Breast epithelium (tissue), 4 donors: ENCODE measurements at places on chromosomes 5 and 9. TPM values are rescaled to one million over a fixed set of nuclear protein-coding genes. Genes with fewer than 3 reads are reported as not detected.
A peak's percentile ranks its signal among the peaks of the same experiment; 100 is the strongest.

GRCh38 chr5:167773668-167774301 is 517.7 kb upstream of the WWC1 start:
- no peak for DNase-seq
- no peak overlapping the region for H3K4me3 ChIP-seq
- no peaks in the 10 kb centered on the region for H3K36me3 ChIP-seq
- no peaks in the 10 kb centered on the region for H3K27me3 ChIP-seq
- H3K4me1 ChIP-seq: no peaks in the 10 kb centered on the region

DNA sequence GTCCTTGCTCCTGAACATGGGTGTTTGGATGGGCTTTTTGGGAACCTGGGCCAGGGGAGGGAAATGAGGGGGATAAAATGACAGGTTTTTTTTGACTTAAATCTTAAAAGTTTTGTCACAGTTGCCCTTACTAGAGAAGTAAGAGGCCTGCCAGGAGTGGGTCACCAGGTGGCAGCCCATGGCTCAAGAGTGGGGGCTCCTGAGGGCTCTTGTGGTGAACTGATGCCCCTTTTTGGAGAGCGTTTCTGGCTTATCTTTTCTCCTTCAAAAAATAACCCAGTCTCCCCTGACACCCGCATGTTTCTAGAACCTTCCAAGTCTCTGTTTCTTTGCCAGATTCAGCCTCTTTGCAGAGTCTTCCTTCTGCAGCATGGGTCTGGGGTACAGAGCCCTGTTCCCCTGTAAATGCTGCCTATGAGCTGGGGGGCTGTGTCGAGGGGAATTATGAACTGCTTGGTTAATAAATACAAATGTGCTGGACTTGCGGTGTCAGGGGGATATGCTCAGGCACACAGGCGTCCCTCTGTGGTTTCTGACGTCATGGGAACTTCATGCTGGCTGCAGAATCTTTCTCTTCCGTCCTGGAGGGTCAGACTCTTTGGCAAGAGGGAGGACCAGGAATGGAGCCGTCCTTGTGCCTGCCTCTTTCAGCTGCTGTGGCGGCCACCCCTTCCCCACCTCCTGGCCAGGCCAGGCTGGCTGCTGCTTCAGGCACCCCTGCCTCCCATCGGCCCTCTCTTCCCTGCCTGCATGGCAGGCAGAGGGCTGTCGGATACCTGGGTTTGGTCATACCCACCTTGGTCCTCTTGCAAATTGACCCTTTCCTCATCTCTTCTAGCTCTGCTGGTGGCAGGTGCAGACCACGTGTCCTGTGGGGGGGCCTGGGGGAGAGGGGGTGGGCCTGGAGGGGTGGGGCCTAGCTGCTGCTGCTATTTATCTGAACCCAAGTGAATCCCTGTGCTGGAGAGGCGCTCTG is 30.1 kb downstream of the PTPA start:
- H3K27ac ChIP-seq: peak overlapping the region; percentile 98
- H3K4me3 ChIP-seq: peak overlapping the region; percentile 59
- no peak for DNase-seq
- no peaks in the 10 kb centered on the region for H3K27me3 ChIP-seq
- H3K4me1 ChIP-seq: peaks cover 38% of the 10 kb centered on the region

DNA sequence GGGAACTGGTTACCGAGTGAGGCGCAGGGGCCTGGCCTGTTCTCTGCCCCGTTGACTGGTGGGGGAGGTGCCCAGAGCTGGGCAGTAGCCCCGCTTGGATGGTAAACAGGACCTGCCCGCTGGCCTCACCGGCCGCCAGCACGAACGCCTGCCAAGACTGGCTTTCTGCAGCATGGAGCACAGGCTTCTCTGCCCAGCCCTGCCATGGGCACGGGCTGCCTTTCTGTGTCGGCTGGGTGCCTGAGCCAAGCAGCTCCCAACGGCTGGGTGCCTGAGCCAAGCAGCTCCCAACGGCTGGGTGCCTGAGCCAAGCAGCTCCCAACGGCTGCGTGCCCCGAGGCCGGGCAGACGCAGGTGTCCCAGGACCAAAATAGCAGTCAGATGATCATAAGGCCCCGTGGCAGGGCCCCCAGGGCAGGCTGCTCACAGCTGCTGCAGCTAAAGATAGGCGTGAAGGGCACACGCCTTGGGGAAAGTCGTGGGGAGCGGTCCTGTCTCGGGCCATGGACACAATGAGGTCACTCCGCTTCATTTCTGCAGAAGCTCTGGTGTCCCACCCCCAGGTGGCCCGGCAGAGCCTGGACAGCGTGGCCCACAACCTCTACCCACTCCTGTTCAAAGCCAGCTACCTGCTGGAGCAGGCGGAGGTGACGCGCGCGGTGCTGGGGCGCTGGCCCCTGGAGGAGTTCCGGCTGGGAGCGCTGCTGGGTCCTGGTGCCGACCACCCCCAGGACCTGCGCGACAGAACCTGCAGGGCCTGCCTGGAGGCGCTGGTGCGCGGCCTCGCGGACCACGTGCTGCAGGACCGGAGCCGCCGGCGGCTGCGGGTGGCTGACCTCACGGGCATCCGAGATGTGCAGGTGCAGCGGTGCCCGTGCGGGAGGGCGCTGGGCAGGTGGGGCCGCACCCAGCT is at the start of gene LRRC14B:
TSS of gene LRRC14B (plus strand) at position 460 of the 913 bp plus-strand sequence. CDS start at position 504, 44 bp downstream.
- H3K27me3 ChIP-seq: no peaks in the 10 kb centered on the region
- peak within 1 kb of the TSS; percentile 60 for H3K4me3 ChIP-seq

The UHRF2 gene
- total RNA-seq: 95.6 TPM

DNA sequence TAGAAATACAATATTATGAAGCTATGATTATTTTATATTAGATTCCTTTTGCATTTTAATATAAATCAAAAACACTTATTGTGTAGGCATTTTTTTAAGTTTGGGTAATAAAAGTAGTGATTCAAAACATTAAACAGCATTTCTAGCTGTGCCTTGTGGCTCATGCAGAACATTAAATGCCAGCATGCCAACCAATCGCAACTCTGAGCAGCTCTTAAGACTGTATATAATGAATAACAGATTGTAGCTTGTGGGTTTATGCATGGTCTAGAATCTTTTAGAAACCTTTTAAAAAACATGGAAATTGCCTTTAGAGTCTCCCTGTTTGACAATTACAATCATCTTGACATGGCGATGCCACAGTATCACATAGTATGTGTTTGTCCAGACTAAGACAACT is 903.8 kb downstream of the EFNA5 start:
- H3K4me3 ChIP-seq: no peak overlapping the region
- no peaks in the 10 kb centered on the region for H3K27me3 ChIP-seq
- no peak for DNase-seq
- H3K4me1 ChIP-seq: no peaks in the 10 kb centered on the region

DNA sequence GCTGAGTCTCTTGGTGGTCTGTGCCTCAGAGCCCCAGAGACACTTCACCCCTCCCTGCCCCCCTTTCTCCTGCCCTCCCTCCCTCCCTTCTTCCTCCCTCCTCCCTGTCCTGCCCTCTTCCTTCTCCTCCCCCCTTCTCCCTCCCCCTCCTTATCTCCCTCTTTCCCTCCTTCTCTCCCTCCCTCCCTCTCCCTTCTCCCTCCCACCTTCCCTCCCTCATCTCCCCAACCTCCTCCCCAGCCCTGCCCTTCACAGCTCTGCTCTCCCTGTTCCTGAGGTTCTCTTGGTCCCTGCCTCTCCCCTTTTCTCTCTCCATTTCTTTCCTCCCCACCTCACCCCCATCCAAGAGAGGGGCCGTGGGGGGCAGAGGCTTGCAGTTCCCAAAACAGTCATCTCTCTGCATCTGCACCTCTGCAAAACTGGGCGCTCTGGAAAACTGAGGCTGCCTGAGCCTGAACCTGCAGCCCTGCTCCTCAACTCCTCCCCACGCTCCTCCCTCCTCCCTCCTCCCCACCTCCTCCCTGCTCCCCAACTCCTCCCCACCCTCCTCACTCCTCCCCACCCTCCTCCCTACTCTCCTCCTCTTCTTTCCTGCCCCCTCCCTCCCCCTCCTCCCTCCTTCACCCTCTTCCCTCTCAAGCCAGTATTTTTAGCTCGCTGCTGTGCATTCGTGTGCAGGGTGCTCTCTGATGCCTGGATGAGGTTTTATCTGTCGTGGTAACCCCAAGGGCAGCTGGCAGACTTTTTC is 219.1 kb downstream of the C9orf50 start:
- DNase-seq: no peak
- H3K4me3 ChIP-seq: no peak overlapping the region
- H3K4me1 ChIP-seq: no peaks in the 10 kb centered on the region
- H3K27ac ChIP-seq: peak overlapping the region; percentile 85
- no peaks in the 10 kb centered on the region for H3K27me3 ChIP-seq

DNA sequence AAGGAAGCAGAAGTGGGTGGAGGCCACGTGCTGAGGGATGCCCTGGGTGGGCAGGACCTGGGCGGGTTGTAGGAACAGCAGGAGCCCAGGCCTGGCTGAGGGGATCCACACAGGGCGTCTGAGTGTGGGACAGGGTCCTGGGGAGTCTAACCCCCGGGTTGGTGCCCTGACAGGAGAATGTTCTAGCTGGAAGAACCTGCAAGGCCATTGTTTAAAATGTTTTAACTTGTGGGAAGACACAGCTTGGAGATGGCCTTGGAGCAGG is 33.9 kb upstream of the SUSD3 start:
- DNase-seq: no peak
- no peaks in the 10 kb centered on the region for H3K36me3 ChIP-seq
- H3K27ac ChIP-seq: no peak overlapping the region
- no peaks in the 10 kb centered on the region for H3K4me1 ChIP-seq
- H3K27me3 ChIP-seq: no peaks in the 10 kb centered on the region
- H3K4me3 ChIP-seq: no peak overlapping the region

The PRRX2 gene
- 35.1 TPM for total RNA-seq

The KCNN2 gene
- 0.16 TPM for total RNA-seq

The COL15A1 gene
- total RNA-seq: 13.9 TPM

DNA sequence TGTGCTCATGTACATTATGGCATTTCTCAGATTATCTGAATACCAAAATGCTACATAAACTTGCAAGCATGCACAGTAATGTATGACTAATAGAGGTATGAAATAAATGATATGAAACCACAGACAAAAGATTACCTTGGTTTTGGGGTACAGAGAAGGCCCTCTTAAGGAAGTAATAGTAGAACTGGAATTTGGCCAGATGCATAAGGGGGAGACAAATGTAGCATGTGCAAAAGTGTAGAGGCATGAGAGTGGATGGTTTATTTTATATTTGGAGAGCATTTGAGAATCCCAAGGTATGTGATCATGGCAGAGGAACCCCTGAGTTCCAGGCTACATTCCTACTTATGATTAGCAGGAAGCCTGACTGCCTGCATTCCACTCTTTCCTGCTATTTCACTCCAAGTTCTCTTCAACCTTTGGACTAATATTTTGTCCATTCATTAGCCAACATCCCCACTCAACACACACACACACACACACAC is 74.2 kb downstream of the MAMDC2 start:
- H3K36me3 ChIP-seq: no peaks in the 10 kb centered on the region
- no peak overlapping the region for H3K4me3 ChIP-seq
- H3K27ac ChIP-seq: no peak overlapping the region
- H3K4me1 ChIP-seq: no peaks in the 10 kb centered on the region
- DNase-seq: no peak
- H3K27me3 ChIP-seq: no peaks in the 10 kb centered on the region

- no peak for DNase-seq
- H3K27ac ChIP-seq: peak overlapping the region; percentile 86
- H3K36me3 ChIP-seq: no peaks in the 10 kb centered on the region
- no peak overlapping the region for H3K4me3 ChIP-seq
- peaks cover 11% of the 10 kb centered on the region for H3K4me1 ChIP-seq
- H3K27me3 ChIP-seq: no peaks in the 10 kb centered on the region
Measured at GRCh38 chr5:150134198-150134588, 21.5 kb downstream of the PDGFRB start.

The ZCCHC7 gene
- total RNA-seq: 19.8 TPM

The PURA gene
- total RNA-seq: 27.9 TPM

- no peaks in the 10 kb centered on the region for H3K27me3 ChIP-seq
- no peak for DNase-seq
- no peaks in the 10 kb centered on the region for H3K36me3 ChIP-seq
- H3K4me1 ChIP-seq: no peaks in the 10 kb centered on the region
Measured at GRCh38 chr5:166881802-166882201, 1409.6 kb upstream of the WWC1 start.

DNA sequence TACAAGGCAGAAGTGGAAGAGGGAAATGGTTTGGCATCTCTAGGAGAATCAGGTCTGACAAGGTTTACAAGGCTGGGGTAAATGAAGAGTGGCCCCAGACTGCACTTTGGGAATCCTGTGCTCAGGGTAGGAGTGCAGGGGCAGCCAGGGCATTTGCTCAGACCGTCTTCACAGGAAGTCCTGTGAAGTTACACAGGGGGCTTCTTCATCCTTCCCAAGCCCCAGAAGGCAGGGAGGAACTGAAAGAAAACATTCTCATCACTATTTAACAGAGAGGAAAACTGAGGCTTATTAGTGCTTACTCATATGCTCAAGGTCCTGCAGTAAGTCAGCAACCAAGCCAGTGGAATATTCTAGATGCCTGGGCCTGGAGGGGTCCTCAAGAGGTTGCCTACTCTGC is 80.7 kb downstream of the NRG2 start:
- H3K27ac ChIP-seq: no peak overlapping the region
- H3K27me3 ChIP-seq: no peaks in the 10 kb centered on the region
- H3K4me1 ChIP-seq: peaks cover 2% of the 10 kb centered on the region
- no peak for DNase-seq
- no peak overlapping the region for H3K4me3 ChIP-seq
- H3K36me3 ChIP-seq: no peaks in the 10 kb centered on the region

DNA sequence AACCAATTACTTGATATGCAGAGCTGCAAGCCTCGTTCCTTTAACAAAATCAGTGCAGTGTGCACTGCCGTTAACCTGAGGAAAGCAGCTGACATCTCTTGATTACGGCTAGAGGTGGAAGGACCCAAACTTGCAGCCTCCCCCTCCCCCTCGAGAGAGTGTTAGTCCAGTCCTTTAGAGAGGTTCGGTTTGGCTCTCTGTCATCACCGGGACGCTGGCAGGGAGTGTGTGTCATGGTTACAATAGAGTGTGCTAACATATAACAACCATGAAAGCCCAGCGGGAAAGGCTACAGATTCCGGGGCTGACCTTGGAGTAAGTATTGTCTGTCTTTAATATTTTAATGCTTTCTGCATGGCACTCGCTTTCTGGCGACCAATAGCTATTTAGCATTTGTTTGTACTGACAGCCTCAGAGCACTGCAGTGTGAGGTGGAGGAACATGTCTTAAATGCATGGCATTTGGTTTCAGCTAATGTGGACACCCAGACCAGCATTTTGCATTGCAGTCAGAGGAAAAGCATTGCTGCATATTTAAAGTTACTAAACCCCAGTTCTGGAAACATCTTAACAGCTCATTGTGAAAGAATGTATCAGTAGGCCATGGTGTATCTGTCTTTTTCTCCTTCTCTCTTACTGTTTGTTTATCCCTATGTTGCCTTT is 237.5 kb downstream of the CD180 start:
- no peak for DNase-seq
- peak overlapping the region; percentile 74 for H3K27ac ChIP-seq
- H3K4me1 ChIP-seq: no peaks in the 10 kb centered on the region
- no peaks in the 10 kb centered on the region for H3K27me3 ChIP-seq
- H3K4me3 ChIP-seq: peak overlapping the region; percentile 65

The GPRIN1 gene
- 0.98 TPM for total RNA-seq

GRCh38 chr5:56459394-56460194 is 226.5 kb upstream of the ANKRD55 start:
- H3K36me3 ChIP-seq: no peaks in the 10 kb centered on the region
- H3K4me1 ChIP-seq: no peaks in the 10 kb centered on the region
- peak overlapping the region; percentile 60 for H3K27ac ChIP-seq
- H3K4me3 ChIP-seq: no peak overlapping the region
